MM.1S (cell line): ENCODE measurements at places on chromosomes 3 and 15.
A peak's percentile ranks its signal among the peaks of the same experiment; 100 is the strongest.

DNA sequence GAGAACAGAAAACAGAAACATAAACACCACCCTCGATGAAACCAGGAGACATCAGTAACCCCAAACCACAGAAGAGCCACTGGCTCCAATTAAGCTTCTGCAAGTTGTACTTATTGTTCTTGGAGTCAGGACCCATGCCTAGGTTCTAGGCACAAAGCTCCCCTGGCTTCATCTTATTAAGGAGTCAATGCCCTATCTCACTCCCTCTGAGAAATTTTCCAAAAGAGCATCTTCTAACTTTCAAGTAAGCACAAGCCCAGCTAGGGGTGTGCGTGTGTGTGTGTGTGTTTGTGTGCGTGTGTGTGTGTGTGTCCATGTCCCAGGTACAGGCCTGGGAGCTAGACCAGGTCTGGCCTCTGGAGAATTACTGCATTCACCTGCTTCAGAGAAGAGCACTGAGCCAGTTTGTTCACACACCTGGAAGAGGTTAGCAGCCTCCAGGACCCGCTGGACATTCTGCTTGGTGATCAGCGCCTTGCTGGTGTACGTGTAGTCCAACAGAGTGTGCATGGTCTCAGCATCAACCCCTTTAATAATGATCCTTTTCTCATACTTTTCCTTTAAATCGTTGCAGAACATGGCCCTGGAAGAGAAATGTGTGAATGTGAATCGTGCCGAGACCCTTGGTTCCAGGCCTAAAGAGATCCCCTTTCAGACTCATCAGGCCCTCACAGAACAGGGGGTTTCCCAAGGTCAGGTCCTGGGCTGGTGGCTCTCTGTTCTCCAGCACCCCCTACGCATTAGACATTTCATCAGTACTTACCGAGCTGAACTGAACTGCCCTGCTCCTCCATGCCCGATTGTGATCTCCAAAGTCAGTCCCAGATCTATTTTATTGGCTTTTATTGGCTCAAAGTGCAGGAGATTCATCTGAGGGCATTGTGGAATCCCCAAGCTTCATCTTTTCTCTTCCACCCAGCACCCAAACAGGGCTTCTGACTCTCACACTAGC is 27.8 kb downstream of the KLHL6 start:
- peaks cover 14% of the 10 kb centered on the region for H3K36me3 ChIP-seq
- H3K27me3 ChIP-seq = no peaks in the 10 kb centered on the region
- peak; percentile 95 for DNase-seq
- H3K27ac ChIP-seq = peak overlapping the region; percentile 91

DNA sequence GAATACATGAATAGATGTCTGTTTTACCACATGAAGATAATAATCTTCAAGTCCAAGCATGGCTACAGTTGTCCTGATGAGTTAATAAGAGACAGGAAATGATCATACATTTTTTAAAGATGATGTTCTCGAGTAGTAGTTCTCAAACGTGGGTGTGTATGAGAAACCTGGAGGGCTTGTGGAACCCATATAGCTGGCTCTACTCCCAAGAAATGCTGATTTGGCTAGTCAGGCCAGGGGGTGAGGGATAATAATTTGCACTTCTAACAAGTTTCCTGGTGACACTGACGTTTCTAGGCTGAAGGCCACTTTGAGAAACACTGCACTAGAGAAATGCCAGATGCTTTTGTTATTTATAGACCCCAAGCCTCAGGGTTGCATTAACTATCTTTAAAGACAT is 37.0 kb downstream of the ROPN1B start:
- H3K4me3 ChIP-seq = no peak overlapping the region
- no peaks in the 10 kb centered on the region for H3K4me1 ChIP-seq
- H3K36me3 ChIP-seq = no peaks in the 10 kb centered on the region
- H3K27me3 ChIP-seq = no peaks in the 10 kb centered on the region
- H3K27ac ChIP-seq = no peak overlapping the region

DNA sequence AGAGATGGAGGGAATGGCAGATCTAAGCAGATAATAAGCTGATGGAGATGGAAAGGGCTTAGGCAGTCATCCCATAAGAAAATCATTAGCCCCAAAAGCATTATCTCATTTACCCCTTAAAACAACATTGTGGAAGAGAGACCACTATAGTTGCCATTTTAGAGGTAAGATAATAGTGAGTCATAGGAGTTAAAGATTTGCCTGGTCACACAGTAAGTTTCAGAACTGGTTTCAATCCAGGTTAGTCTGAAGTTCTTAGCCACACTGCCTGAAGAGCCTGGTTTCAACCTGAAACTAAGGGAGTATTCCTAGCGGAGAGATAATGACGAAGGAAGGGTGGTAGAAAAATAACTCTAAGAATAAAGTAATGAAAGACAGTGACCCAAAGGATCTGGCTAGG is 13.0 kb upstream of the UBR1 start:
- H3K27me3 ChIP-seq = no peaks in the 10 kb centered on the region
- no peaks in the 10 kb centered on the region for H3K36me3 ChIP-seq
- peaks cover 13% of the 10 kb centered on the region for H3K4me1 ChIP-seq
- peak; percentile 24 for DNase-seq

- H3K36me3 ChIP-seq = no peaks in the 10 kb centered on the region
- H3K4me1 ChIP-seq = peaks cover 10% of the 10 kb centered on the region
- DNase-seq = no peak
- H3K4me3 ChIP-seq = no peak overlapping the region
- H3K27me3 ChIP-seq = no peaks in the 10 kb centered on the region
Measured at GRCh38 chr15:85621094-85621493, 173.6 kb downstream of the KLHL25 start.

DNA sequence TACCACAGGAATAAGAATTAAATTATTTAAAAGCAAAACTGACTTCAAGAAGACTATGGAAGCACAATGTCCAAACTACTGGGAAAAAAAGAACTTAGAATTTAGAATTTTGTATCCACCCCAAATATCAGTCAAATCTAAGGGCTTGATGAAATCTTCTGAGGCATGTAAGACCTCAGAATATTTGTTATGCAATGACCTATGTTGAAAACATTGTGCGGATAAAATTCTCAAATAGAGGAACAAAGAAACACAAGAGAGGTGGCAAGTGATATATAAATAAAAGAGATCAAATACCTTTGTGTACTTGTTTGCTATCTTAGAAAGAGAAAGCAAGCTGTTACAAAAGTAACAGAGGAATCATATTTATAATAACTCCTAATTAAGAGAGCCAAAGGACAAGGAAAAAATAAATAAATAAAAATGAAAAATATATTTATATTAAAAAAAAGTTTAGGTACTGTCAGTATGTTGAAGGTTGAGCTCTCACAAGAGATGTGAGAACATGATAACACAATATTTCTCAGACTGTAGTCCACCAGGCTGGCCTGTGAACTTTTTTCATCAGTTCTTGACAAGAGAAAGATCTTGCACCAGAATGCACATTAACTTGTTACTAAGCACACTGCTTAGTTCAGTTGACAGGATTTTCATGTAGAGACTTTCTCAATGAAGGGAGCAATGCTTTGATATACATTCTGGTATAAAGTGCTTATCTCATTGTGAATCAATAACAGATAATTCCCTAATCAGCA is 50.0 kb downstream of the CPA3 start:
- H3K4me3 ChIP-seq = no peak overlapping the region
- no peak for DNase-seq
- no peaks in the 10 kb centered on the region for H3K36me3 ChIP-seq
- no peaks in the 10 kb centered on the region for H3K27me3 ChIP-seq
- H3K4me1 ChIP-seq = no peaks in the 10 kb centered on the region; the same call in 1 of the 2 replicates

DNA sequence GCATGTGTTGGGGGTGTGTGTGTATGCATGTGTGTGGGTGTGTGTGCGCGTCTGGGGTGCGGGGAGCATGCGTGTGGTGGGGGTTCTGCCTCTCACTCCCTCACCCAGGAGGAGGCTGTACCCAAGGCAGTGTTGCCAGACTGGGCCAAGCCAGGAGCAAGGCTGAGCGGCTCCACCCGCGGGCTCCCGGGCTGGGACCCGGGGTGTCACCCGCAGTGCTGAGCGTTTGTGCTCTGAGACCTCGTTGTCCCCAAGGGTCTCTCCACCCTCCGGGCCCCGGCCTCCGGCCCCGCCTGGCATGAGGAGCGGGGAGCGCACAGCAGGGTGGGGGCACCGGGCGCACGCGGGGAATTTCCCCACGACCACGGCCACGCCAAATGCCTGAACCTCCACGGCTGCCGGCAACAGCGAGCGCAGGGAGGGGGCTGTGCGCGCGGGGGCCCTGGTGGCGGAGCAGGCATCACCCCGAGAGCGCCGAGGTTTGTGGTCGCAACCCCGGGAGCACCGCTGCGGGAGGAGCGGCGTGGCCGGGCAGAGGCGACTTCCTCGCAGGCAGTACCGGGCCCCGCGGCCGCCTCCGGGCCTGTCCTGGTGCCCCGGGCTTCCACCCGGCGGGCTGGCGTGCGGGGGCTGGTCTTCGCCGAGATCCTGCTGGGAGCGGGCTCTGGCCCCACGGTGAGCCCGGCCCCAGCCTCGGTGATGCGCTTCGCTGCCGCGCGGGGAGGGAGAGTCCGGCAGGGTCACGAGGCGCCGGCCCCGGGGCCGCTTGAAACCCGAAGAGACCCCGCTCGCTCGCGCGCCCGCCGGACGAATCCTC is 7.4 kb upstream of the OCA2 start:
- H3K27me3 ChIP-seq = no peaks in the 10 kb centered on the region
- DNase-seq = no peak
- no peak overlapping the region for H3K4me3 ChIP-seq
- H3K4me1 ChIP-seq = no peaks in the 10 kb centered on the region

DNA sequence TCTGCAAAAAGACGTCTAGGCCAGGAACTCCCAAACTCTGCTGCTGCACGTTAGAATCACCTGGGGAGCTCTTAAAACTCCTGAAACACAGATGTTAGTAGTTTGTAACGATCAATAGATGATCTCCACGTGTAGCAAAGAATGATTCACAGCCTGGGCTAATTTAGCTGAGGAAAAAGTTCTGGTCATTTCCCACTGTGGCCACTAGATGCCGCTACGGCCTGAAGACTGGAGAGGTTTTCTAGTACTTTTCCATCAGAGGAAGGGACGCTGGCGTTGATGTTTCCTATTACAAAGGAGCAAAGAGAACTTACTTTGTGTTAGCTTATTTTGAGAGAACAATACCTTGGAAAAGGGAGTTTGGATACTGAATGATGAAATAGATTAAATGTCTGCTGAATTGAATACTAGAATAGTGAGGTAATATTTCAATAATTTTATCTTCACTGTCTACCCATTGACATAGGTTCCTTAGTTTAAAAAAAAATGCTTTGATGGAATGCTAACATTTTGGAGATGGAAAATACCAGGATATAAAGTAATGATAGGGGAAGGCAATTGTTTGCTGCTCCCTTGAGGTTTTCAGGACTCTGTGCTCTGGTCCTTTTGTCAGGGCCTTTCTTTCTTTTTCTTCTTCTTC is 159.1 kb downstream of the P3H2 start:
- H3K4me1 ChIP-seq = peaks cover 11% of the 10 kb centered on the region; the same call in 1 of the 2 replicates
- DNase-seq = peak; percentile 75
- no peaks in the 10 kb centered on the region for H3K27me3 ChIP-seq
- H3K27ac ChIP-seq = no peak overlapping the region
- H3K4me3 ChIP-seq = no peak overlapping the region

DNA sequence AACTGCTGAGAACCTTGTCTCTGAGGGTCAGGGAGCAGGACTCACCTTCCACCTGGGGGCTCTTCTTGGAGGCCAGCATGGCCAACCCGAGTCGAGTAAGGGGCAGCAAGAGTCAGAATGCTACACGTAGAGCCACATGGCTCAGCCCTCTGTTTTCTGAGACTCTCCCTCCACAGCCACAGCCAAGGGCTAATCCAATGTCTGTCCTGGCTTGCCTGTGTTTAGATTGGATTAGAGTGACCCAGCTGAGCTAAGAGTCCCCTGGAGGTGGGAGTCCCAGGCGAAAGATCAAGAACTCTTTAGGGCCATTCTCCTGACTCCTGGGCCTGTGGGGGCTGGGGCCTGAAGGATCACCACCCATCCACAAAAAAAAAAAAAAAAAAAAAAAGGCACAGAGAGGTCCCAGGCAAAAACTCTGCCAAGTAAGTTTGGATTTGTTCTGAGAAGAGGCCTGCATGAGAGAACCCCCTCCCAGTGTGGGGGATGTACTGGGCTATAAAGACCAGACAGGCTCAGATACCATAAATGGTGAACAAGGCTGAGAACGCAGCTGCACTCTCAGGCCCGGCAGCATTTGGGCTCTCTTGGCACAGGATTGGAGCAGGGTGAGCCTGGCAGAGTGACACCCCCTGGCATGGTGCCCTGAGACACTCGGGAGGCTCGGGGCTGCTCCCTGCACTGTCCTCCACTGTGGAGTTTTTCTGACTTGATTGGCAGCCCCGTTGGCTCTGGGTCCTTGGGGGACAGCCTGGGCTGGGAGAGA is 88.0 kb upstream of the OSBPL11 start:
- H3K4me3 ChIP-seq = no peak overlapping the region
- H3K4me1 ChIP-seq = no peaks in the 10 kb centered on the region
- no peaks in the 10 kb centered on the region for H3K36me3 ChIP-seq
- H3K27ac ChIP-seq = no peak overlapping the region
